Skeletal muscle cell (primary cell): ENCODE measurements at places on chromosomes 1 and 21.

- no peak for DNase-seq
Observed at GRCh38 chr1:53574621-53575020, 115.4 kb downstream of the DMRTB1 start.

GRCh38 chr1:92186081-92186480 lies 31.6 kb upstream of the C1orf146 start:
- peak; percentile 60 for DNase-seq

- no peak for DNase-seq
Observed at GRCh38 chr1:47393141-47393540, 22.9 kb upstream of the FOXE3 start.

- DNase-seq, result no peak
Observed at GRCh38 chr1:94345148-94345721, 73.0 kb upstream of the ABCD3 start.

- no peak for DNase-seq
Observed at GRCh38 chr1:224502459-224503160, 68.0 kb upstream of the WDR26 start.

DNA sequence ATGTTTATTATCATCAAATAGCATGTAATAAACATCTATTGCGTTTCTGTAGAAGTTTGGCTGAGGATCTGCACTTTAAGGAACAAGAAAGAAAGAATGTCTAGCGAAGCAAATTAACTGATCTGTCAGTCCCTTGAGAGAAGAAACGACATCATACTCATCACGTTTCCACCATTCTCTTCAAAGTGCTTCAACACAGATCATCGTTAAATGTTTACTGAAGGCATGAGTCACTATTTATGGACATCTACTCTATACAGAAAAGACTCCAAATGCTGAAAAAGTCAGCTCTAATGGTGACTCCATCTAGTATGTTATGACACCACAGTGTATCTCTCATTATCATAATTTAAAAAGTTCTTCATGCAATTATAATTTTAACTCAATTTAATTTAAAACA lies 369.1 kb downstream of the RGS7 start:
- DNase-seq, result peak; percentile 9

- DNase-seq, result no peak
Observed at GRCh38 chr1:115879977-115880376, 39.1 kb upstream of the NHLH2 start.

- DNase-seq, result no peak
Observed at GRCh38 chr1:61087571-61087970, 5.2 kb downstream of the NFIA start.

DNA sequence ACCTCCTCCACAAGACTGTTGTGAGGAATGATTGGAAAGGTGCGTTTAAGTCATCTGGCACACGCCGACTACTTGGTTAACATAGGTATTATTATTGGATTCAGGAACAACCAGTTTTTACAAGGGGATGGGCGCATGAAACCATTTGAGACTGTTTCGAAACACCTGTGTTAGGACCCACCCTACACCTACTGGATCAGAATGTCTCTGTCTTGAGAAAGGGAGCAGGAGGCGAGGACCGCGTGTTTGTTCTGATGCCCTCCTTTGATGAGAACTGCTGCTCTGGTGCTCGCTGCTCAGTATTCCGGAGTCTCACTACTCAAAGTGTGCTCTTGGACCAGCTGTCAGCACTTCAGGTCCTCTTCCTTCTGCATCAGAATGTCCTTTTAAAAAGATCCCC lies 7.3 kb downstream of the H6PD start:
- DNase-seq, result no peak

DNA sequence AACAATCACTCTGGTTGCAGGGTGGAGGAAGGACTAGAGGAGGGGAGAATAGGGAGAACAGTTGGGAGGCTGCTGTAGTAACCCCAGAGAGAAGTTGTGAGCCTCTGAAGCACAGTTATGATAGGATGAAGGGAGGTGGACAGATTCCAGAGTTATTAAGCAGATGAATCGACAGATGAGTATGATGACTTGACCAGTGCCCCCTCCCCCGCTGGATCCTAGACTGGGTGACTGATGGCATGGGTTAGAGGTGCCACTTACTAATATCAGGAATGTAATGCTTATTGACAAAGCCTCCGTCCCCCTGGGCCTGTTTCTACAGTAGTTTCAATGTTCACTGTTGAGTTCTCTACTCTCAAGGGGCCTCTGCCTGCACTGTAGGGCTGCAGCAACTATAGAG lies 14.0 kb upstream of the TIPRL start:
- no peak for DNase-seq

- DNase-seq, result no peak
Observed at GRCh38 chr1:183431840-183432547, 13.8 kb upstream of the NMNAT2 start.

GRCh38 chr21:31665397-31665796 lies 5.9 kb downstream of the SOD1 start:
- peak; percentile 39 for DNase-seq

- DNase-seq, result peak; percentile 20
Observed at GRCh38 chr21:34528131-34528561, 16.1 kb upstream of the KCNE1 start.

- no peak for DNase-seq
Observed at GRCh38 chr1:12615865-12616708, 1.9 kb downstream of the DHRS3 start.

- DNase-seq, result peak; percentile 84
Observed at GRCh38 chr1:8848663-8849386, 29.7 kb downstream of the ENO1 start.

DNA sequence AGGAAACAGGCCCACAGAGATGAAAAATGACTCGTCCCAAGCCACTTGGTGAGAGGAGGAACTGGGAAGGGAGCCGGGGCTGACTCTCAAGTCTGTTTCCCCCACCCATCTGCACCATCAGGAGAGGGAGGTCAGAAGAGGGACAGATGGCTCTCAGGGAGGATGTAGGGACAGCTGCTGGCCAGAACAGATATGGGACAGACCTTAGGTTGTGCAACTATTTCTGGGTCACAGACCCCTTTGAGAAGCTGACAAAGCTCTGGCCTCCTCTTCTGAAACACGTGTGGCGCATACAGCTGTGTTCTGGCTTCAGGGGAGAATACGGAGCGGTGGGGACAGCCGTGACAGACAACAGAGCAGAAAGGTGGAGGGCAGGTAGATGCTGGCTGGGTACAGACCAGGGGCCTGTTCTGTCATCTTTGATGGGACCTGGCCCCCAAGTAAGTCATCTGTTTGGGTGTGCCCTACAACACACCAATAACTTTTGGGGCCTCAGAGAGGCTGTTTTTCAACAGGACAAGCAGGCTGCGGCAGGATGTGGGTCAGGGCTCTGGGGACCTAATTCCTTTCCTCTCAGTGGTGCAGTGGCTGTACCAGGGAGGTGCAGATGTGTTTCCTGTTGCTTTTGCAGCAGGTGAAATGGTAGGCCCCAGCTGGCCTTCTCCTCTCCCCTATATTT lies 7.3 kb downstream of the SH3BGRL3 start:
- DNase-seq, result no peak

GRCh38 chr1:213868482-213868881 lies 119.3 kb upstream of the PROX1 start:
- no peak for DNase-seq

- DNase-seq, result no peak
Observed at GRCh38 chr1:117654493-117655219, 48.8 kb downstream of the TENT5C start.

- DNase-seq, result no peak
Observed at GRCh38 chr1:34286511-34286910, 109.8 kb downstream of the C1orf94 start.

GRCh38 chr1:61441723-61442262 lies 283.1 kb downstream of the TM2D1 start:
- peak; percentile 98 for DNase-seq

GRCh38 chr1:22225858-22226589 lies 83.1 kb upstream of the WNT4 start:
- no peak for DNase-seq

- no peak for DNase-seq
Observed at GRCh38 chr1:232984577-232985425, 34.4 kb downstream of the NTPCR start.

- DNase-seq, result peak; percentile 89
Observed at GRCh38 chr1:221100611-221101010, 221.4 kb downstream of the HLX start.

DNA sequence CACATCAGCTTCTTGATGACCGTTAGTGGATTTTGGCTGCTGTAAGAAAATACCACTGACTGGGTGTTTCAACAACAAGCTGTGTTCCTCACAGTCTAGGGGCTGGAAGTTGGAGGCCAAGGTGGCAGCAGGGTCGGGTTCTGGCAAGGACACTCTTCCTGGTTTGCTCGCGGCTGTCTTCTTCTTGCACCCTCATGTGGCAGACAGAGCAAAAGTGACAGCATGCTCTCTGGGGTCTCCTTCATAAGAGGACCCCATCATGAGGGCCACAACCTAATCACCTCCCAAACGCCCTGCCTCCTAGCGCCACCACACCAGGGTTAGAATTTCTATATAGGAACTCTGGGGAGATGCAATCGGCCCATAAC lies 18.6 kb upstream of the TSPEAR start:
- no peak for DNase-seq

GRCh38 chr21:40662889-40663288 lies 184.1 kb downstream of the DSCAM start:
- no peak for DNase-seq

- DNase-seq, result no peak
Observed at GRCh38 chr1:87418048-87418447, 89.4 kb downstream of the LMO4 start.

- DNase-seq, result no peak
Observed at GRCh38 chr21:34995979-34996303, 53.2 kb downstream of the RUNX1 start.
